ENCODE measurements at places on chromosomes 2 and 18.

GRCh38 chr2:1979569-1979968 lies 235.3 kb upstream of the PXDN start:
- no peak for DNase-seq

DNA sequence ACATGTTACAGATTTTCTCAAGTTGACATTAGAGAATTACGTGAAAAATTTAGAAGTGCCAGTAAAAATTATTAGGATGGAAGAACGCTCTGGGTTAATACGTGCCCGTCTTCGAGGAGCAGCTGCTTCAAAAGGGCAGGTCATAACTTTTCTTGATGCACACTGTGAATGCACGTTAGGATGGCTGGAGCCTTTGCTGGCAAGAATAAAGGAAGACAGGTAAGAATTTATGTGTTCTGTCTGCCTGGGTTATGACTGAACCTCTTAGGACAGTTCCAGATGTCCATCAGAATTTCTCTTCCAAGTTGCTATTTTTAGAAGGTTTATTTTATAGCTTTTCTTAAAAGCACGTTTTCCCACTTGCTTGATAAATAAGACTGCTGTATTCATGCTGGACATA lies 371.0 kb downstream of the GALNT13 start:
- no peak for DNase-seq

DNA sequence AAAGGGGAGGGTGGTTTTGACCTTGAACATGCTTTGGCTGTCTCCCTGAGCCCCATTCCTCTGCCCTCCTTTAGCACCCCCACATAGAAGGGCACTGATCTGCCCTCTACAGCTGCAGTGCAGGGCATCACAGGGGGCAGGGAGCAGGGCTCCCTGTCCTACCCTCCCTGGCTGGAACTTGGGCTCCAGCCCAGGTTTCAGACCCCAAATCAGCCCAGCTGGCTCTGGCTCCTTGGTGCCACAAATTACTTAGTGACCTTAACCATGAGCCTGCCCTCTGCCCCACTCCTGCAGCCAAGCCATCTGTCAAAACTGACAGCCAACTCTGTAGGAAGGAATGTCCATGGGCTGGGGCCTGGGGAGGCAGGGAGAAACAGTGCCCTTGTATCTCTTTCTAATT lies 105.6 kb downstream of the MAPK4 start:
- DNase-seq: no peak

GRCh38 chr2:157076526-157077161 lies 180.9 kb upstream of the GALNT5 start:
- no peak for DNase-seq

DNA sequence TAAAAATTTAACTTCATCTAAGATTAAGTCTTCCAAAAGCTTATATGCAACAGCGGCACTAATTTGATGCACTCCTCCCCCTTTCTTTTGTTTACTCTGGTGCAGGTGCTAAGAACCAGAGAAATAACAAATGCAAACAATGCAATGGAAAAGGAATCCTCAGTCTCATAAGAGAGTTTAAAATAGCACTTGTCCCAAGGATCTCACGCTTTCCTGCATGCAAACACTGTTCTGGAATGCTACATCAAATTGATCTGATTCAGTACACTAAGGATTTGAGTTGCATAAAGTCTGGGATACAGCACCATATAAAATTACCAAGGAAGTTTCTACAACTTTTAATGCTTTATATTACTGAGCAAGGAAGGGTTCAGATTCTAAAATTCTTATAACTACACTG lies 50.5 kb downstream of the SEPTIN10 start:
- no peak for DNase-seq

DNA sequence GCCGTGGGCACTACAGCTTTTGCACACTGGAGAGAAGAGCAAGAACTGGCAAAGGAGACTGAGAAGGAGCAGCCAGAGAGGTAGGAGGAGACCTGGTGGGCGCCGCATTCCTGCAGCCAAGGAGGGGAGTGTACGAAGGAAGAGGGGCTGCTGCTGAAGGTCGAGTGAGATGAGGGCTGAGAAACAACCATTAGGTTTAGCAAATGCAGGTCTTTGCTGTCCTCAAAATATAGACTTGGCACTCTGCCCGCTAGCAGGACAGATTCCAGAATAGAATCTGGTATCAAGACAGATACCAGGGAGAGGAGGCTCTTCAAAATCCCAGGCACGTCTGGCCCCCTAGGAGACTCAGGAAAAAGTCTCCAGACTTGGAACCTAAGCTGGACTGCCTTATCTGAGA lies 83.0 kb downstream of the TGOLN2 start:
- no peak for DNase-seq

GRCh38 chr2:225318440-225318839 lies 81.1 kb upstream of the NYAP2 start:
- no peak for DNase-seq

GRCh38 chr18:31225668-31226067 lies 63.0 kb upstream of the DSC1 start:
- DNase-seq: no peak

- DNase-seq: no peak
Observed at GRCh38 chr2:173232956-173233744, 121.5 kb upstream of the CDCA7 start.

GRCh38 chr2:236396818-236397350 lies 132.7 kb upstream of the ASB18 start:
- DNase-seq: no peak

DNA sequence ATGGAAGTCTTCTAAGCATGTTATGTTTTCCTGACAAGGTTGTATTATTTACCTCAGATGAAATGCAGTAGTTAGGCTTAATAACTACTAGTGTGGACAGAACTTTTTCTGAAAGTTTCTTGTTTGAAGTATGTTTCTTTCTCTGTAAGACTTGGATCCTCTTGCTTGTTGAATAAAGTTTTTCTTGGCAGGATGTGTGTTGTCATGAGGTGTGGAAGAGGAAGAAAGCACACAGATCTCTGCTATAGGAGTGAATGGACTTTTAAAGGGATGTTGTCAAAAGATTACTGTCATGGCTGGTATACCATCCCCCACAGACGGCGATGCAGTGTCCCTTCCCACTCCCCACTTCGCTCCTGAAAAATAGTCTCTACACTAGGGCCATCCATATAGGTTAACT lies 2.6 kb downstream of the CAB39 start:
- DNase-seq: no peak

GRCh38 chr2:207720517-207721187 lies 9.2 kb downstream of the CCNYL1 start:
- no peak for DNase-seq

DNA sequence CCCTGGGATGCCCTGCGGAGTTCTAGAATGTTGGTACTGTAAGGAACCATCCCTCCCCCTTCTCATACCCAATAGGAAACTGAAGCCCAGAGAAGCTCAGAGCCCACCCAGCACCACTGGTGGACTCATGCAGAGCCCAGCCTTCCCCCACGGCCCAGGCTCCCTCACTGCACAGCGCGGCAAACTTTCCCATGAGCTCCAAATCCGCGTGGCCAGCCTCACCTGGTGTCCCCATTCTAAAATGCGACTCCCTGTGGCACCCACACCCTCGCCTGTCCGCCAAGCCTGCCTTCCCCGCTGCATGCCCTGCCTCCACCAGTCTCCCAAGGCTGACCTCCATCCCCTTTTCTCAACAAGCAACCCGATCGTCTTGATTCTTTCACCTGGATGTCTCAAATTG lies 51.1 kb downstream of the PTGR3 start:
- no peak for DNase-seq

DNA sequence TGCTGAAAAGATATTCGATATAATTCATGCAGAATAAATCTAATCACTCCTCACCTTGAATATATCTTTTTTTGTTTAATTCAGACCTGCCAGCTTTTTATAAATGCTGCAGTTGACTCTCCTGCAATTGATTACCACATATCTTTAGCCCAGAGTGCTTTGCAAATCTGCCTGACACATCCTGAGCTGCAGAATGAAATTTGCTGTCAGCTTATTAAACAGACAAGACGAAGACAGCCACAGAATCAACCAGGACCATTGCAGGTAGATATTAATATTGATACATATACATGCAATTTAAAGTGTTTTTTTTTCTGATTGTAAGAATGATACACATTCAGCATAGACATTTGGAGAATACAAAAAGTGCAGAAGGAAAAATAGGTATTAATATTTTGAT lies 35.6 kb upstream of the DYNC2LI1 start:
- no peak for DNase-seq

- no peak for DNase-seq
Observed at GRCh38 chr2:45845566-45845965, 194.1 kb downstream of the PRKCE start.

DNA sequence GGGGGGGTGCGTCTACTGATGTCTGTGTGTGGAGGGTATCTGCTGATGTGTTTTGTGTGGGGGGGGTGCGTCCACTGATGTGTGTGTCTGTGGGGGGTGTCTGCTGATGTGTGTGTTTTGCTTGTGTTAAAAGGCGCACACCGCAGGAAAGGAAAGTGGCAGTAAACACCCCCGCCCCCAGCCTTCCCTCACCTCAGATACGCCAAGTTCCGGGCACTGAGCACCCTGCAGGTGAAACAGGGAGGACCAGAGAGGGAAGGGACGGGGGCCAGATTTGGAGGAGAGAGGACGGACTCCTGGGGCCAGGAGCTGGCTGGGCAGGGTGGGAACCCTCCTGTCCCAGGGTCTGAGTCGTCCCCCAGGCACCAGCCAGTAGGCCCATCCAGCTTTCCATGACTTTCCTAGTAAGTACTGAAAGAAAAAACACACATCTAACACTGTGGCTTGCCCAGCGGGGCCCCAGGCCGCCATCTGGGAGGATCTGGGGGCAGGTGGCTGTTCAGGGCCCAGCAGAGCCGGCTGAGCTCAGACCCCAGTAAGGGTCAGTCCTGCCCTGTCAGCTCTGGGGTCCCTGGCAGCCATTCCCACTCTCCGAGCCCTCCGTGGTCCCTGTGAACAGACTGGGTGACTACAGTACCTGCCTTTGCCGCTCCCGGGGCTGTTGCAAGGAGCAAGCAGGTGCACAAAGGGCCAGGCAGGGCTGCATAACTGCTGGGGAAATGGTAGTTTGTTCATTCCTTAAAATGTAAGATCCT lies 126.9 kb downstream of the NFATC1 start:
- DNase-seq: peak; percentile 59

- no peak for DNase-seq
Observed at GRCh38 chr2:126823951-126824350, 74.7 kb upstream of the TEX51 start.

GRCh38 chr2:57453945-57454344 lies 592.7 kb upstream of the VRK2 start:
- DNase-seq: no peak

- no peak for DNase-seq
Observed at GRCh38 chr2:199624958-199625357, 167.2 kb upstream of the SATB2 start.

DNA sequence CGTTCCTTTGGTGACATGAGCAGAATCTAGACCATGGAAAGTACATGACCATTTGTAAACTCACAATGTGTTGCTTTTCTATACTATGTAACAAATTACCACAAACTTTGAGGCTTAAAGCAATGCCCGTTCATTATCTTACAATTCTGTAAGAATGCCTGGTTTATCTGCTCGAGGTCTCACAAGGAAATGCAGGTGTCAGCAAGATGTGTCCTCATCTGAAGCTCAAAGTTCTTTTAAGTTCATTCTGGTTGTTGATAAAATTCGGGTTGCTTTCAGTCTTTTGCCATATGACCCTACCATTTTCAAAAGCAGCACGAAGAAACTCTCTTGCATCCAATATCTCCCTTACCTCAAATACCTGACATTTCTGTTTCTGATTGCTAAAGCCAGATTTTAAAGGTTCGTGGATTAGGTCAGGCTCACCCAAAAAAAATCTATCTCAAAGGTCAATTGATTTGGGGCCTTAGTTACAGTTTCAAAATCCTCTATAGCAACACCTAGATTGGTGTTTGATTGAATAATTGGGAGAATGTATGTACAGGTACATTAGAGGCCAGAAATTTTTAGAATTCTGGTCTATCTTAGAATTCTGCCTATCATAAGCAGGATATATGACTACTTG lies 125.9 kb downstream of the TMEM131 start:
- no peak for DNase-seq

DNA sequence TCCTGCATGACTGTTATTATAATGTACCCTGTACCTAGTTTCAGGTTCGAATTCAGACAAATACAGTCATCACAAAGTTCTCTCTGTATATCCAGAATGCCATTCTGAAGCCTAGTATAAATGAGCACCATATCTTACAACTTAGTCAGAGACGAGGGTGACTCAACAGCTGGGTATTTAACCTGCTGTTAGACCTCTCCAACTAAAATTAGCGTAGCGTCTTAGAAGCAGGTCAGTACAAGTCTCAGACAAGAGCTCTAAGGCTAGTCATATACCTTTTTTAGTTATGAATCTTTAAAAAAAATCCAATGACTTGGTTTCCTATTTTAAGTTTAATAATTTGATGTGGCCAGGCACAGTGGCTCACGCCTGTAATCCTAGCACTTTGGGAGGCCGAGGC lies 74.1 kb downstream of the CABYR start:
- no peak for DNase-seq

DNA sequence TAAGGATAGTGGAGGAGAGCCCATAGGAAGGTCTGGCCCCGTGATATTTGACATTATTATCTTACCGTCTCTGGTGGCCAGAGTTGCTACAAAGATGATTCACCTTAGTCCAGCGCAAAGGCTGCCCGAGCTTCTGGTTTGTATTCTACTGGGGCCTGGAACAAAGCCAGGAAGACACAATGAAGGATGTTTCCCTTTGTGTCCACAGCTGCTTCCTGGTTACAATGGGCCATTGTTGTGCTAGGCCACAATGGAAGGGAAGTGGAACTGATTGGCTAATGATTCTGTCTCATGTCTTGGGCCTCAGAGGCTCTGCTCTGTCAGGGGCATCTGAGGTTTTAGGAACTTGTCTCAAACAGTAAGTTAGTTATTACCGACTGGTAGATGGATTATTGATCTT lies 132.2 kb downstream of the TDRD15 start:
- no peak for DNase-seq

GRCh38 chr2:183163821-183164649 lies 39.8 kb downstream of the NUP35 start:
- DNase-seq: no peak

- DNase-seq: no peak
Observed at GRCh38 chr2:176124110-176124946, 1.8 kb downstream of the HOXD9 start.

DNA sequence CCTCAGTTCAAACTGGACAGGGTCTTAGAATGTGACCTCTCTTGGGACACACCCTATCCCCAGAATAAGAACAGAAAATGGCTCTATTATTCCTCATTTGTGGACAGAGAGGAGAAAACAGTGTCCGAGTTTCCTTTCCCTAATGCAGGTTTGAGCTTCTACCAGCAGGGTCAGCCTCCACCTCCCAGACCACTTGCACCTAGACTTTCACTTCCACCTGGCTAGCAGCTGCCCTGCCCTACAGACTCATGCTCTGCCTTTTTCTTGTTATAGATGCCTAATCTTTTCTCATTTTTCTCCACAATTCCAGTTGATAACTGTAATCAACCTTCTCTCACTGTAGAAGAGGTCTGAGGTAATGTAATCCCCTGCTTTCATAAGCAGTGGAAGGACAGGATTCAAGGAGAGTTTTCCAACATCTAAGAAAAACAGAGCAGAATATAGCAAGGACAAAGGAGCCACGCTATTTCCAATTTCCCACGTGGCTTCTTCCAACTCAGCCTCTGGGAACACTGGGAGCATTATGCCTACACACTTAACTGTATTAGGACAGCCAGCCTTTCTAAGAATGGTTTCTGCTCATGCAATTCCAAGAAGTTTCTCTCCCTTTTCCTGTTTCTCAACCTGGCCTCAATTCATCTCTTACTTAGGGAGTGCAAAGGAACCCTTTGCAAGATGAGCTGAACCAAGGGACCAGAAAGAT lies 239.8 kb downstream of the BCL11A start:
- no peak for DNase-seq
